ENCODE measurements at places on chromosomes 2 and 18. TPM values are rescaled to one million over a fixed set of nuclear protein-coding genes. Genes with fewer than 3 reads are reported as not detected.

GRCh38 chr18:3578621-3579020, 128.6 kb downstream of the TGIF1 start:
- H3K4me1 ChIP-seq = no peaks in the 10 kb centered on the region
- H3K4me3 ChIP-seq = no peak overlapping the region
- H3K36me3 ChIP-seq = no peaks in the 10 kb centered on the region
- DNase-seq = no peak
- no peak overlapping the region for H3K27ac ChIP-seq

The STAMBP gene
- total RNA-seq = 37.1 TPM

The STARD7 gene
- total RNA-seq = 76.9 TPM

The FN1 gene
- total RNA-seq = 218 TPM

- H3K27me3 ChIP-seq = no peaks in the 10 kb centered on the region
- DNase-seq = no peak
- no peak overlapping the region for H3K27ac ChIP-seq
- no peak overlapping the region for H3K4me3 ChIP-seq
- peaks cover 3% of the 10 kb centered on the region for H3K36me3 ChIP-seq
Measured at GRCh38 chr2:174176898-174177297, 71.4 kb downstream of the OLA1 start.

The PPP1R7 gene
- 29.7 TPM for total RNA-seq

DNA sequence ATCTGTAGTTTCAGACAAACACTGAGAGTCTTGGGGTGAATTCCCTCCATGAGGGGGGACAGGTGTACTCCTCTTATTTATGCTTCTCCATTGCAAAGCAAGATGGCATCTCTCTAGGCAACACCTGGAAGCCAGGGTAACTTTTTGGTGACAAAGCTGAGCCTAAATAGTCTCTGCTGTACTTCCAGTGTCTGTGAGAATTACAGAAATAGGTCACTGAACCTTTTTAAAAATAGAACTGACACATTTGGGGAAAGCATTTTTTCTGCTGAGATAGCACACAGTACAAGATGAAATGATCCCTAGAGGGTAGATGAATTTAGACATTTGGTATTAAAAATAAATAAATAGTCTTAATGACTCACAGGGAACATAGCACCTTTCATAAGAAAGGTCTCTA, 71.7 kb upstream of the SP3 start:
- no peak for DNase-seq
- no peaks in the 10 kb centered on the region for H3K36me3 ChIP-seq
- H3K4me3 ChIP-seq = no peak overlapping the region

DNA sequence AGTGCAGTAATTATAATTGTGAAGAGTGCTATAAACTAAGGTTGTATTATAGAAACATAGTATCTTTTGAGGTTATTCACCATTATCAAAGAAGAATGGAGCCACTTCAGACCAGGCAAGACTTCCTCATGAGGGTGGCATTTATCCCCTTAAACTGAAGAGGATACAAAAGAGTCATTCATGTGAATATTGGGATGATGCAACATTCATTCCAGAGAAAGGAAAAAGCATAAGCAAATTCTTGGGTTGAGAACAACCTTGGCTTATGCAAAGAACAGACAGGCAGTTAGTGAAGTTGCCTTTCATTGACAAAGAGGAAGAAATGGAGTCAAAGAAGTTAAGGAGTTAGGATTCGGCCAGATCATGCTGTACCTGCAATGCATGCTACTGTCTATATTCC, 682.5 kb downstream of the MBD2 start:
- no peaks in the 10 kb centered on the region for H3K4me1 ChIP-seq
- H3K27me3 ChIP-seq = no peaks in the 10 kb centered on the region
- no peak overlapping the region for H3K4me3 ChIP-seq
- H3K36me3 ChIP-seq = no peaks in the 10 kb centered on the region
- DNase-seq = no peak

DNA sequence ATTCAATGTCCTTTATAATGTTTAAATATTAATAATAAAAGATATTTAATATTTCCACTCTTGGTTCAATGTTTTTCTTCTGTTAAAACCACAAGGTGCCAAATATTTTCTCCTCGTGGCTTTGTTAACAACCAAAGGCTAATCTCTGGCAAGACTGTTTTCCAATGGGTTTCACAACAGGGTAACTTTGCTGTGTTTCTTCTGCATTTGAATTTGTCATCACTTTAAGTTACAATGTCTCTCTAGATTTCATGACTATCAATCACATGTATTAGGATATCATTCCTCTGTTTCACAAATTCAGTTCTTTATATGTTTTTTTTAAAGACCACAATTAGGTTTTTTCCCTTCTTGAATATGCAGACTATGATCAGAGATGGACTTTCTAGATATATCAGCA, 469.8 kb upstream of the ACVR2A start:
- no peaks in the 10 kb centered on the region for H3K36me3 ChIP-seq
- DNase-seq = no peak
- no peaks in the 10 kb centered on the region for H3K27me3 ChIP-seq
- no peak overlapping the region for H3K4me3 ChIP-seq
- H3K27ac ChIP-seq = no peak overlapping the region
- H3K4me1 ChIP-seq = no peaks in the 10 kb centered on the region

GRCh38 chr18:42296723-42297122, 341.7 kb downstream of the PIK3C3 start:
- no peak overlapping the region for H3K27ac ChIP-seq
- H3K27me3 ChIP-seq = no peaks in the 10 kb centered on the region
- no peak overlapping the region for H3K4me3 ChIP-seq
- no peaks in the 10 kb centered on the region for H3K4me1 ChIP-seq

- H3K27ac ChIP-seq = no peak overlapping the region
- DNase-seq = no peak
- H3K36me3 ChIP-seq = no peaks in the 10 kb centered on the region
- H3K4me3 ChIP-seq = no peak overlapping the region
- no peaks in the 10 kb centered on the region for H3K27me3 ChIP-seq
- H3K4me1 ChIP-seq = no peaks in the 10 kb centered on the region
Measured at GRCh38 chr2:227853765-227854271, 17.6 kb upstream of the DAW1 start.

The MOGAT1 gene
- not detected for total RNA-seq

DNA sequence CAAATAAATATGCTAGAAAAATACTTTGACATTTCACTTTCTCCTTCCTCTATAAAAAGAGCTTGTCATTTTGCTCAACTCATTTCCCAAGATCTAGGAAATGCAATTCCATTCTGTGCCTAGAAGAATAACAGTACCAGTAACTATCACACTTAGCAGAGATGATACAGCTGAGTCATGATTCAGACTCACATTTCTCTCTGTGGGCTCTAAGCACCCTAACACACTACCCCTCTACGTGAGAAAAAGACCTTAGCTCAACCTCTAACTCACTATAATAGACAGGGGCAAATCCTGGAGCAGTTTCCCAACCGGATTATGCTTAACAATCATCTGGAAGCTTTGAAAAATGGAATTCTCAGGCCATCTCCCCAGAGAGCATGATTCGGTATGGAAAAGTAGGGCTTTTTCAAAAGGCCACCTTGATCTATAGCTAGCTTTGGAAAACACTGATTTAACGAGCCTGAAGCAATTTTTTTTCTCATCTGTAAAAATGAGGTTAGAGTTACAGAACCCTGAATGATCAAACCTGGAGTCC, 1312.3 kb upstream of the PIK3C3 start:
- no peak overlapping the region for H3K27ac ChIP-seq
- no peaks in the 10 kb centered on the region for H3K27me3 ChIP-seq
- no peaks in the 10 kb centered on the region for H3K36me3 ChIP-seq
- no peak overlapping the region for H3K4me3 ChIP-seq

GRCh38 chr18:2968606-2969005, 44.3 kb downstream of the LPIN2 start:
- no peak for DNase-seq
- no peaks in the 10 kb centered on the region for H3K4me1 ChIP-seq
- H3K27me3 ChIP-seq = no peaks in the 10 kb centered on the region
- peak overlapping the region; percentile 19 for H3K27ac ChIP-seq
- H3K36me3 ChIP-seq = no peaks in the 10 kb centered on the region

GRCh38 chr2:187842978-187843847, 289.0 kb upstream of the TFPI start:
- DNase-seq = no peak
- no peaks in the 10 kb centered on the region for H3K36me3 ChIP-seq
- no peaks in the 10 kb centered on the region for H3K27me3 ChIP-seq
- no peak overlapping the region for H3K27ac ChIP-seq
- no peak overlapping the region for H3K4me3 ChIP-seq

The ORMDL1 gene
- 92.8 TPM for total RNA-seq

The PIEZO2 gene
- 4.1 TPM for total RNA-seq

The TCF23 gene
- 32.5 TPM for total RNA-seq
